Activated CD8-positive, alpha-beta memory T cell treated with anti-CD3 and anti-CD28 coated beads for 48 hours (primary cell): ENCODE measurements at places on chromosomes 5 and 9.

- no peak for DNase-seq
Observed at GRCh38 chr9:8817335-8817734, 1017.8 kb upstream of the DMAC1 start.

- DNase-seq: no peak
Observed at GRCh38 chr5:63961598-63962161, 565 bp downstream of the HTR1A start.

- DNase-seq: no peak
Observed at GRCh38 chr9:1415146-1415545, 365.0 kb downstream of the DMRT2 start.

DNA sequence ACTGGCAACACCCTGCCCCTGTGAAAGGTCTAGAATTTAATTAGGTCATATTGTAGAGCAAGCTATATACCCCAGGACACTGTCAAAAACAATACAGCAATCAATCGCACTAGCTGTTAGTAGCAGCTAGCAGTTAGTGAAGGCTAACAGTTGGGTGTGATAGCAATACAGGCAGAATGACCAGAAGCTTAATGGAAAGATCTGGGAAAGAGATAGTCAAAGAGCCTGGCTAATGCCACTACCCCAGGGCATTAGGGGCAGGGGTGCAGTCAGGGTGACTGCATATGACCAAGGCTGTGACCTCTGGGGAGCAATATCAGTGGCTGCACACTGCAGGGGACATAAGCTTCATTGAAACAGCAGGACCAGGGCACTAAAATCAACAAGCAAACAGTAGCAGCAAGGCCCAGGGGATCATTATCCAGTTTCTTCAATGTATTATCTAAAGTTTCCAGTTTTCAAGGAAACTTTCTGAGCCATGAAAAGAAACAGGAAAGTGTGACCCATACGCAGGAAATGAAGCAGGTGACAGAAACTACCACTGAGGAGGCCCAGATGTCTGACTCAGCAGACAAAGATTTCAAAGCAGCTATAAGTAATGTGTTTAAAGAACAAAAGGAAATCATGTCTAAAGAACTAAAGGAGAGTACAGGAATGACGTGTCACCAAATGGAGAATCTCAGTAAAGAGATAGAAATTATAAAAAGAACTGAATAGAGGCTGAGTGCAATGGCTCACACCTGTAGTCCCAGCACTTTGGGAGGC is 82.4 kb downstream of the ZNF354C start:
- no peak for DNase-seq

GRCh38 chr9:100739666-100740065 is 161.8 kb downstream of the CAVIN4 start:
- DNase-seq: no peak

GRCh38 chr5:88666761-88667495 is 216.1 kb downstream of the MEF2C start:
- no peak for DNase-seq

DNA sequence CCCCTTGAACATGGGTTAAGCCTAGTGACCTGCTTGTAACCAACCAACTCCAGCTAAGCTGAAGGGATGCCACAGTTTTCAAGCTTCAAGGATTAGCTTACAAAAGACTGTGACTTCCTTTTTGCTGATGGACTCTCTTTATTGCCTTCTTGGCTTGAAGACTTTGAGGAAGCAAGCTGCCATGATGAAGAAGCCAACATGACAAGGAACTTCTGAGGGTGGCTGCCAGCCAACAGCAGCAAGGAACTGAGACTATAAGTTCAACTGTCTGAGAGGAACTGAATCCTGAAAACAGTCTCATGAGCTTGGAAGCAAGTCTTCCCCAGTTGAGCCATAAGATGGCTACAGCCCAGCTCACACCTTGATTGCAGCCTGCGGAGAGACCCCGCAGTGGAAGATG is 116.1 kb upstream of the TAF11L2 start:
- DNase-seq: no peak

DNA sequence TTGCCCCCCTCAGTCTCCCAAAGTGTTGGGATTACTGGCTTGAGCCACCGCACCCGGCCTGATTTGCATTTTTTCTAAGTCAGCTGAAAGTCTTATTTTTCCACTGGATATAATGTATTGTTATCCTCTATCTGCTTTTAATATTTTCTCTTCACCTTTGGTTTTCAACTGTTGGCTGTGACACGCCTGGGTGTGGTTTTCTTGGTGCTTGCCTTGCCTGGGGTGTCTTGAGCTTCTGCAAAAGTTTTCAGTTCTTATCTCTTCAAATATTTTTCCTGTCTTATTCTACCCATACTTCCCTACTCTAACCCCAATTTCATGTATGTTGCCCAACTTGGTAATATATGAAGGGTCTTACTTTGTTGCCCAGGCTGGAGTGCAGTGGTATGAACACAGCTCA is 4.3 kb upstream of the MXD3 start:
- no peak for DNase-seq

DNA sequence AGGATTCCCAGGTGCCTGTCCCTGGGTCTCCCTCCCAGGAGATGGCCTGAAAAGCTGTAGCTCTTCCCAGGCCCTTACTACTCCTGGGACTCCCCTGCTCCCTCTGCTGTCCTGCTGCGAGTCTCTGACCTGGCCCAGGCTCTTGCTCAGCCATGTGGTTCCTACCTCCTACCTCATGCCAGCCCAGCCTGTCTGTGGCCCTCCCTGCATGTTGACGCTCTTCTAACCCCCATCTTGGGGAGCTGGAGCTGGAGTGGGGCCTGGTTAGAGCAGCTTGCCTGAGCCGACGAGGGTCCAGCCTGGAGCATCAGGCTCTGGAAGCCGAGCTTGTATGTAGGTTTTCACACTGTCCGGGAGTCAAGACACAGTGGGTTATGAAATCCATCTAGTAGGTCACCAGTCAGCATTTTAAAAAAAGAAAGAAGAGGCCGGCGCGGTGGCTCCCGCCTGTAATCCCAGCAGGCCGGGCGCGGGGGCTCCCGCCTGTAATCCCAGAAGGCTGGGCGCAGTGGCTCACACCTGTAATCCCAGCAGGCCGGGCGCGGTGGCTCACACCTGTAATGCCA is 244.4 kb downstream of the FANCC start:
- DNase-seq: no peak

DNA sequence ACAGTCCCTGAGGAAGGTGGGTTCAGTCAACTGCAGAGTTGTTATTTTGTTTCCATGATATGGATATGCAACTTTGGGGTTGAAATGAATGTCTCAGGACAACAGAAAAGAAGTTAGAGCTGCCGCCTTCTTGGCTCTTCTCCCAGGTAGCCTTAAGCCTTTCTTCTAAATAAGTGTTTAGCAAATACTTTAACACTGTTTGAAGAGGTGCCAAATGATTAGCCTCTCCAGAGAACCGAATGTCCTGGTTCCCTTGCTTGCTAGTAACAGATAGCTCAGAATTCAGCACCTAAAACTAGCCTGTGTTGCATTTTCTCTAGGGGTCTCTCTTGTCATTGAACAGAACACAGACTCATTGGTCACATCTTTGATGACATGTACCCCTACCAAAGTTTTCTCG is 127.7 kb upstream of the PIK3R1 start:
- no peak for DNase-seq

GRCh38 chr5:146645342-146645741 is 129.4 kb upstream of the GPR151 start:
- DNase-seq: no peak

- no peak for DNase-seq
Observed at GRCh38 chr5:35285011-35285410, 54.7 kb upstream of the PRLR start.

GRCh38 chr9:78866207-78867132 is 569.5 kb downstream of the PSAT1 start:
- DNase-seq: no peak

DNA sequence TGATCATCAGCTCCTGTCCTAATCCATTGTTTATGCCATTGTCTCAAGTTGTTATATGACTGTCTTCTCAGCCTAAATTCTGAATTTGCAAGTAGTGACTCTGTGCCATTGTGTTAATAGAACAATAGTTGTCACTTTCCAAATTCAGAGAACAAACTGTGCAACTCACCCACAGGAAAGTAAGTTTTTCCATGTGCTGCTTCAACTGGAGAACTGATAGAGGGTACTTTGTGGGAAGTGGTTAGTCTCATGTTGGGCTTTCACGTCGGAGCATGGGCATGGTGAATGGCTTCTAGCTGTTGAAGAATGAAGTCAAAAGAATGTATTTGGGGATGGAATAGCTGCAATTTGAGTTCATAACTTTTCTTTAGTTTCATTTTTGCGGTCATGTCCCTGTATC is 146.0 kb downstream of the CD180 start:
- no peak for DNase-seq

GRCh38 chr5:95870105-95870672 is 47.7 kb upstream of the GLRX start:
- no peak for DNase-seq

GRCh38 chr5:1140818-1141189 is 28.9 kb upstream of the SLC12A7 start:
- DNase-seq: no peak

- DNase-seq: no peak
Observed at GRCh38 chr9:116152941-116153764, 438 bp upstream of the PAPPA start.

DNA sequence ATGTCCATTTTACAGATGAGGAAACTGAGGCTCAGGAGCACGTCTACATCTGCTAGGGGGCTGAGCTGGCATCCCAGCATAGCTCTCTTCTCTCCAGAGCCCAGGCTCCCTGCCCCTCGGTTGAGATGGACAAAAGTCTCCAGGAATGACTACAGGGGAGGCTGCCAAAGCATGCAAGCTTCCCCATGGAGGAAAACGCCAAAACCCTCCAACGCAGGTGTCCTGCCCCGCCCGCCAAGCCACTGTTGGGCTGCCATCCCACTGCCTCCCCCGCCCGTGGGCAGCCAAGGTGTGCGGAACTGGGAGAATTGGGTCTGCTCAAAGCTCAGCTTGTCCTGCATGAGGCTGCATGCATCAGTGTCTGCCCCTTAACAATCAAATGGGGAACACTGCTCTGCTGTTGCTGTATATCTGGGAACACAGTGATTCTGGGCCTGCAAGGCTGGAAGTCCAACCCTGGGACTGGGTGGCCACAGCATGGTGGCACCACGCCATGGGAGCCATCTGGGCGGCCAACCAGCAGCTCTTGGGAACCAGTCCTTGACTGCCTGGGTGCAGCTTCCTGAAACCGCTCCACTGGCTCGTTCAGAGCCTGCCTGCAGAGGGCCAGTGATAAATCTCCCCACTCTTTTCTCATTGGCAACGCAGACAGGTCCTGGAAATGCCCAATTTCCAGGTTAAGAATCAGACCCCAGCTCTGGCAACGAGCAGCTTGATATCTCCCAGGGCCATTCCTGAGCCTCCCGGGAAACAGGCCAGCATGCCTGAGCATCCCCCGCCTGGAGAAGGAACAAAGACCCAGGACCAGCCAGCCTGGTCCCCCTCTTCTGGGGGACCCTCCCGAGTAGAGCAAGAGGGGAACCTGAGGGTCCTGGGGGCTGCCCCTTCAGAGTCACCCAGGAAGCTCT is 3.5 kb downstream of the RALGDS start:
- DNase-seq: no peak

GRCh38 chr9:129334105-129334935 is 156.3 kb upstream of the IER5L start:
- no peak for DNase-seq

- DNase-seq: no peak
Observed at GRCh38 chr9:78468231-78468630, 171.3 kb downstream of the PSAT1 start.

DNA sequence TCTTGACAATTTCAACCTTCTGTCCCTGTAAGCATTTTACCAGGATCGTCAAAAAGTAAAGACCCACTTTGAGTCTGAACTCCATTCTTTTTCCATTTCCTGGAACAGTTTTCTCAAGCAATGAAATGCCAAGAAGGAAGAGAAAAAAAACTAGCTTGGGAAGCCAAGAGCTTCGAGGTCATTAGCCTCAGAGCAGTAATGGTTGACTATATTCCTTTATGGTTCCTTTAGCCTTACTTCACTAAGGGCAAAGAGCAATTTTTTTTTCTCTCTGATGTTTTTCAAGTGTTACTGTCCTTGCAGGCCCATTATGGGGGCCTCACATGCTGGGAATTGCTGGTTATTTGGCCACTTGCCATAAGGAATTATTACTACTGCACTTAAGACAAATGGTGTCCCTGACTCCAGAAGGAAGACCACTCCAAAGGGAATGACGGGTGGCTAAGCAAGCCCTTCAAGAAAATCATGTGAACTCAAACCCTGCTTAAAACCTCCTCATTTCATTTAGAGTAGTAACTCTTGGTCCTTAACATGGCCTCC is 37.1 kb downstream of the BNC2 start:
- no peak for DNase-seq

GRCh38 chr5:7869474-7870136 is 657 bp downstream of the MTRR start:
- DNase-seq: no peak

DNA sequence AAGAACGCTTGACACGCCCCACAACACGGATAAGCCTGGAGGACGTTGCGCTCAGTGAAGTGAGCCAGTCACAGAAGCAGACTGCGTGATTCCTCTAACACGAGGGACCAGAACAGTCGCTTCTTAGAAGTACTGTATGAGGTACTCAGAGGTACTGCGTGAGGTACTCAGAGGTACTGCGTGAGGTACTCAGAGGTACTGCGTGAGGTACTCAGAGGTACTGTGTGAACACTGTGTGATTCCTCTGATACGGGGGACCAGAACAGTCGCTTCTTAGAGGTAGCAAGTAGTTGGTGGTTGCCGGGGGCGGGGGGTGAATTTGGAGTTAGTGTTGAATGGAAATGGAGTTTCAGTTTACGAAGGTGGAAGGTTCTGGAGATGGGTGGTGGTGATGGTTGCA is 5.8 kb downstream of the NDUFS6 start:
- DNase-seq: no peak

GRCh38 chr5:73333944-73334703 is 114.5 kb downstream of the FOXD1 start:
- DNase-seq: no peak

- DNase-seq: no peak
Observed at GRCh38 chr5:499233-500209, 24.7 kb downstream of the SLC9A3 start.

- no peak for DNase-seq
Observed at GRCh38 chr9:95080961-95081647, 236.4 kb downstream of the FANCC start.

- no peak for DNase-seq
Observed at GRCh38 chr9:93597142-93597706, 20.8 kb downstream of the PHF2 start.

DNA sequence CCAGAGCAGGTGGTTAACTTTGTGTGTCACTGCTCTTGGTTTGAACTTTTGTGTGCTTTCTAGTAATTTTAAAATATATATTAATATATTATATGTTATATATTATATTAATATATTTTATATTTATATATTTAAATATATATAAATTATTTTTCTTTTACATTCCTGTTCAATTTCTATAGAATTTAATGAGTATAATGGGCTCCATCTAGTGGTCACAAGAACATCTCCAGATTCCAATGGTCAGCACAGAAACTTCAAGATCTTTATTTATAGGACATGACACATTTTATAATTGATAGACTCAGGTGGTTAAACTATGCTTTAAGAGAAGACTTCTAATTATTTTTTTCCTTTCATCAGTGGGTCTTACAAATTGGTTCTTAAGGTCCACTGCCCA is 39.1 kb downstream of the COL23A1 start:
- no peak for DNase-seq
